ENCODE measurements at places on chromosomes 11 and 22.

DNA sequence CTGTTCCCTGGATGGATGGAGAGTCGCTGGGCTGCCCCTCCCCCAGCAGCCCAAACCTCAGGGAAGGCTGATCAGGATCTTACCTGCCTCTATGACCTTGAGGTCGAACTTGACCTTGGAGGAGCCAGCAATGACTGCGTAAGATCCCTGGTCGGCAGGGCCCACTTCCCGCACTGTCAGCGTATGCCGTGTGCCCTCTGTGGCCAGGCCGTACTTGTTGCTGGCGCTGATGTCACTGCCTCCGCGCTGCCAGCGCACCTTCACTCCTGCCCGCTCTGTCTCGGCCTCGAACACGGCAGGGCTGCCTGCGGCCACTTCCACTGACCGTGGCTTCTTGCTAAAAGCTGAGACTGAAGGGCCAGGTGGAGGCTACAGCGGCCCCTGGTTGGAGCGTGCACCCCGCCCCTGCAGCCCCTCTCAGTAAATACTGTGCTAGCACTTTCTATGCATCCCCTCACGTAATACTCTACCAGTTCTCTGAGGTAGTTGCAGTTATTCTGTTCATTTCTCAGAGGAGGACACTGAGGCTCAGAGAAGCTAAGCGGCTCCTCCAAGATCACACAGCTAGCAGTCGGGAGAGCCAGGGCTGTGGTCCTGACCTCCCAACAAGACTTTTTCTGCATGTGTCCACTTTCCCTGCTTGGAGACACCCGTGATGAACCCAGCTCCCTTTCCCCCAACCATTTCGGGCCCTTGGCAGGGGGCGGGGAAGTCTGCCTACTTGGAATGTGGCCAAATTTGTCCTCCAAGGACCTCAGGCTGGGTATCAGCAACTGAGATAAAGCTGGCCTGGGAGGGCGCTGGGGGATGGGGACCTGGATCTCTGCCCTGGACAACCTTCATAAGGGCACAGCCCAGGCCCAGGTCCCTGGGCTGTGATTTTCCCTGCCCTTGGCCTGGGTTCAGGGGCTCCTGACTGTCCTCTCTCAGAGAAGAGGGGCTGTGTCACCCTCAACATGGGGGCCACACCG is 1.1 kb downstream of the MYBPC3 start:
- DNase-seq = no peak

- DNase-seq = no peak
Measured at GRCh38 chr11:130710021-130710420, 206.3 kb downstream of the SNX19 start.

- DNase-seq = no peak
Measured at GRCh38 chr22:17228725-17229126, 9.5 kb upstream of the ADA2 start.

DNA sequence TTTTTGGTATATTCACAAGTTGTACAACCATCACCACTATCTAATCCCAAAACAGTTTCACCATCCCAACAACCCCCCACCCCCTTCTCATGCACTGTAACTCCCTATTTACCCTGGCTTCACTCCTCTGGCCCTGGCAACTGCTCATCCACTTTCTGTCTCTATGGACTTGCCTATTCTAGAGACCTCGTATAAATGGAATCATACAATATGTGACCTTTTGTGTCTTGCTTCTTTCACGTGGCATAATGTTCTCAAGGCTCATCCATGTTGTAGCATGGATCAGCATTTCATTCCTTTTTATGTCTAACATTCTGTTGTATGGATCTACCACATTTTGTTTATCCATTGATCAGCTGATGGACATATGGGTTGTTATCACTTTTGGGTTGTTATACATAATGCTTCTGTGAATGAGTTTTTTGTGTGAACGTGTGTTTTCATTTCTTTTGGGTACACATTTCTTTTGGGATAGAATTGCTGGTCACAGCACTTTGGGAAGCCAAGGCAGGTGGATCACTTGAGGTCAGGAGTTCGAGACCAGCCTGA is 46.1 kb downstream of the GDPD5 start:
- DNase-seq = no peak

DNA sequence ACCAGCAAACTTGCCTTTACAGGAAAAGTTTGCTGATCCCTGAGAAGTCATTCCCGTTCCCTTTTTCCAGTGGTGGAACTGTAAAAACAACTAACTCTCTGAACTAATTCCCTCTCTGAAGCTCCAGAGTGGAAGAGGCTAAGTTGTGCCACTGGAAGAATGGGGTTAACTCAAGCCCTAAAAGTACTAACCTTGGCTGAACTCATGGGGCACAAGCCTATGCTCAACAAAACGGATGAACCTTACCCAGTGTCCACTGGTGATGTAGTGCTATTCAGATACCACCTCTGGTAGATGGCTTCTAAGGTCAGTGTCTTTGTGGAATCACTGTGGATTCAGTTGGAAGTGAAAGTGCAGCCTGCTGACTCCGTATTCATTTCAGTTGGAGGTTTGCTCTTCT is 59.9 kb upstream of the GNAZ start:
- no peak for DNase-seq

GRCh38 chr11:71086687-71087258 is 165.6 kb downstream of the SHANK2 start:
- peak; percentile 45 for DNase-seq

Measured in neural crest cell (in vitro differentiated cells).